Activated CD4-positive, alpha-beta T cell treated with anti-CD3 and anti-CD28 coated beads, Interleukin-2, amount 50 U/mL, for 24 hours (primary cell): ENCODE measurements at places on chromosomes 11 and 22.

DNA sequence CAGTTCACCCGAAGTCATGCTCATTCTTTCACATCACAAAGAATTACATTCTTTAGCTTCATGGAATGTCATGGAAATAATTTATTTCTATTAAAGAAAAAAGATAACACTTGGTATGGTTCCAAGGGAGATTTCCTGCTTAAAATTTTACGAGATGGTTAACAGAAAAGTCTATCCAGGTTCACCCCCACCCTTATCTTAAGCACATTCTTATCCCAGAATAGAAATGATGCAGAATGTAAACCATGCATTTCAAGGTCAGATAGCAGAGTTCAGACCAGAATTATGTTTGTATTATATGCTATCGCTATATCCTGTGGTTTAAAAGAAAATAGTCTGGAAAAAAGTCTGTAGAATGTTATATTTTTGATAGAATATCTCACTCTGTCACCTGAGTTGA, 58.7 kb downstream of the GAS2 start:
- DNase-seq: no peak

DNA sequence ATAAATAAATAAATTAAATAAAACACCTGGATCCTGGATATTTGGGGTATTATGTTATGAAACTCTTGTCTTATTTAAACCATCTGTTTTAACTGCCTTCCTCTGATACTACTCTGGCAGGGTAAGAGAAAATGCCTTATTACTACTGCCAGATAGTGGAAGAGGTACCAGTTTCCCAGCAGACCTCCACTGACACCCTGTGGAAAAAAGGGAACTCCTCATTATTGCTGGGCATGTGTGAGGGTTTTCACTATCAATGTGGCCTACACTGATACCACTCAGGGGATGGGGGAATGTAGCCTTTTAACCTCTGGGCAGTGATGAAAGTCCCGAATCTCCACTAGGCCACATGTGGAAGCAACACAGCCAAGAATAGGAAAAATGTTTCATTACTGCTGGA, 121.0 kb downstream of the LUZP2 start:
- DNase-seq: no peak

DNA sequence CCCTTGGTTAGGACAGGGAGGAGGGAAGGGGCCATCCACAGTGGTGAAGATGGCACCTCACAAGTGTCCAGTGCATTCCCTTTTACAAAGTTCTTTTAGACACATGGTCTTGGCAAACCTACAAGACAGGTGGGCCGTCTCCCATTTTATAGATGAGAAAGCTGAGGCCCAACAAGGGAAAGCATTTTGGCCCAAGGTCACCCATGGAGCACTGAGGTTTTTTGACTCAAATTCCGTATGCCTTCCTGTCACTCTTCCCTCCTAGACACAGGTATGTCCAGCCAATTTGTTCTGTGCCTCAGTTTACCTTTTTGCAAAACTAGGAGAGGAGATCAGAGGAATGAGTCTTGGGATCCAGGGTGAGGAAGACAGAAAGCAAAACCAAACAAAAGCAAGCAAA, 1.2 kb downstream of the C1QTNF4 start:
- DNase-seq: no peak

GRCh38 chr11:92628401-92629292, 340.8 kb upstream of the MTNR1B start:
- no peak for DNase-seq

DNA sequence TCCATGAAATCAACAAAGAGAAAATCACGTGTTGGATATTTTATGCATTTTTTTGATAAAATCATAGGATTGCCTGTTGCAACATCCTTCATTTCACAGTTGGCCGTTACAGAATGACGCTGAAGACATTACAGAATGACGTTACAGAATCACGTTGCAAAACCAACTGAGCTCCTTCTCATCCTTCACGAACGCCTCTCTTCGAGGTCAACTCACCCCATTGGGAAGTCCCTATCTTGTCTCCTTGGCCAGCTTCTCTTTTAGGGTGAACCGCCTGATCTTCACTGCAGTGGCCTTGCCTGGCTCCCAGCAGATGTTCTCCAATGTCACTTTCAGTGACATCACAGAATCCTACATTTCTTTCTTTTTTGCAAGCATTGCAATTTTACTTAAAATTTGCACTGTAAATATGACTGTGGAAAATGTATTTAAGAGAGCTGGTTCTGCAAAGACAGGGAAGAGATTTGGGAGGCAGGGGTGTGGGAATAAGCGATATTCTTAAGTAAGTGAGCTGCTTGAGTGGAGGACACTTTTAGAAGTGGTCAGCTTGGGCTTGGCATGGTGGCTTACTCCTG, 5.1 kb downstream of the KRTAP5-7 start:
- DNase-seq: no peak

DNA sequence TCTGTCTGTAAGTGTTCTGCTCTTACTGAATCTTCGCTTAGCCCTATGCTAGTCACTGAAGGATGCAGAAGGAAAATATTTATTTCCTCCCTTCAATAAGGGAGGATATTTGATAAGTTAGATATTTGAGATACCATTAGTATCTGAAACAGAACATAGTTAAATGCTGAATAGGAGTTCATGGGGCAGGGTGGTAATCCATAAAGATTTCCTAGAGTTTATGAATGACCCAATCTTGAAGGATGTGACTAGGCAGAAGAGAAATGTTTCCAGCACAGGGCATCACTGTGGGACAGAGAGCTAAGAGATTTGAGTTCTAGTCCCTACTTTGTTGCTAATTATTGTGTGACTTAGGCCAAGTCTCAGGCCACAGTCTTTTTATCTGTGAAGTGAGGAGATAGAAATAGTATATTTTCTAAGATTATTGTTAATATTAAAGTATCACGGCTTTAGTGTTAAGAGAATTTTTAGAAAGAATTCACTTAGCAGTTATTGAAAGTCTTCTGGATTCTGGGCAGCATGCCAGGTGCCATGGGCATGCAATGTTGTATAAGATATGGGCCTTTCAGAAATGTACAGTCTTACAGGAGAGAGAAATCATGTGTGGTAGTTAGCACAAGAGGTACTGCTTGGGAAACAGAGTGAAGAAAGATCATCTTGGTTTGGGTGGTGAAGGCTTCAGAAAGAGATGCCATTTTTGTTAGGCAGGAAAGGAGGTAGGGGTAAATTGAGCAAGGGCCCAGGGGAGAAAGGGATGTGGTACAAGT, 24.0 kb downstream of the SWAP70 start:
- no peak for DNase-seq

- DNase-seq: peak; percentile 45
Observed at GRCh38 chr11:103091064-103091800, 728 bp downstream of the DCUN1D5 start.

GRCh38 chr11:68009391-68010089, 587 bp upstream of the ALDH3B1 start:
- no peak for DNase-seq

- no peak for DNase-seq
Observed at GRCh38 chr11:85709941-85710702, 24.1 kb upstream of the CCDC89 start.

- no peak for DNase-seq
Observed at GRCh38 chr11:18692941-18693760, 5.4 kb upstream of the TMEM86A start.

DNA sequence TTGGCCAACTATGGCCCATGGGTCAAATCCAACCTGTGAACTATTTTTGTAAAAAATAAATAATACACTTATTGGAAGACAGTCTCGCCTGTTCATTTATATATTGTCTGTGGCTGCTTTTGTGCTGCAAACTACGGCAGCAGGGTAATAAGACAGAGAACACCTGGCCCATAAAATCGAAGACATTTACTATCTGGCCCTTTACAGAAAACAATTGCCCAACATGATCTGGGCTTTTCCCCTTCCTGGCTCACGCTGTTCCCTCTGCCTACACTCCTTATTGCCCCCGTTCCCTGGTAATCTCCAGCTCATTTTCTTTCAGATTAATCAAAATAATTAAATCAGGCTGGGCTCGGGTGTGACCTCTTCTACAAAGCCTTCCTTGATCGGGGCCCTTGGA, 5.6 kb downstream of the PLAAT2 start:
- no peak for DNase-seq

GRCh38 chr11:57406337-57406904, 16.0 kb upstream of the PRG2 start:
- DNase-seq: peak; percentile 35

- peak; percentile 28 for DNase-seq
Observed at GRCh38 chr11:9060700-9061111, 30.7 kb downstream of the SCUBE2 start.

GRCh38 chr22:26213826-26214225, 44.6 kb downstream of the SEZ6L start:
- no peak for DNase-seq

DNA sequence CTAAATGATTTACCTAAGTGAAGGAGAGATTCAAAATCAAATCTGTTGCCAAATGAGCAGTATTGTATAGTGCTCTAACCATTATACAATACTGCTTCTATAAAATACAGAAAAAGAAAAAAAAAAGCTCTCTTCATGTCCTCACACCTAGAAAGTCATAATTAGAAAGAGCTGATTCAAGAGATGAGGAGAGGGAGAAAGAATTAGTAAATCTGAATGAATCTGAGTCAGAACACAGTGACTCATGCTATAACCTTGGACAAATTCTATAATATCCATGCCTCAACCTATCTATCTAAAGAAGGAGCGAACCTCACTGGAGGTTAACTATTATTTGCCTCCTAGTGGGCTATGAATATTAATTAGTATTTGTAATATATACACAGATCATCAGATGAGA, 29.4 kb downstream of the AMBRA1 start:
- no peak for DNase-seq

GRCh38 chr11:130219148-130219547, 59.6 kb downstream of the ST14 start:
- no peak for DNase-seq

DNA sequence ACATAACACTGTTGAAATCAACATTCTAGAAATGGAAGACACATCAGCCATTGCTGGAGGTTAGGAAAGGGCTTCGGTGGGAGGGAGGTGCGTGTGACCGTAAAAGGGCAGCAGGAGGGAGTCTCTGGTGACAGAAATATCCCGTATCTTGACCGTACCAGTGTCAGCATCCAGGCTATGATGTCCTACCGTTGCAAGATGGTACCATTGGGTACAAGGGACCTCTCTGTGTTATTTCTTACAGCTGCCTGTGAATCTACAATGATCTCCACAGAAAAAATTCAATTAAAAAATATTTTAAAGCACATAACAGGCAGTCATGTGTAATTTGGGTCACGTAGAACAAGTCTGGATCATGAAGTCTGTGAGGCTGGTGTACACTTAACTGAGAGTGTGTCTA, 27.4 kb upstream of the SEPTIN5 start:
- DNase-seq: no peak

- no peak for DNase-seq
Observed at GRCh38 chr11:82814379-82814778, 80.7 kb upstream of the FAM181B start.

- no peak for DNase-seq
Observed at GRCh38 chr11:83002053-83002452, 69.6 kb downstream of the RAB30 start.

GRCh38 chr22:17862646-17863181, 88.4 kb upstream of the BID start:
- DNase-seq: no peak

GRCh38 chr11:82794490-82794889, 60.8 kb upstream of the FAM181B start:
- no peak for DNase-seq

- DNase-seq: no peak
Observed at GRCh38 chr11:954392-955153, 28.9 kb downstream of the AP2A2 start.

DNA sequence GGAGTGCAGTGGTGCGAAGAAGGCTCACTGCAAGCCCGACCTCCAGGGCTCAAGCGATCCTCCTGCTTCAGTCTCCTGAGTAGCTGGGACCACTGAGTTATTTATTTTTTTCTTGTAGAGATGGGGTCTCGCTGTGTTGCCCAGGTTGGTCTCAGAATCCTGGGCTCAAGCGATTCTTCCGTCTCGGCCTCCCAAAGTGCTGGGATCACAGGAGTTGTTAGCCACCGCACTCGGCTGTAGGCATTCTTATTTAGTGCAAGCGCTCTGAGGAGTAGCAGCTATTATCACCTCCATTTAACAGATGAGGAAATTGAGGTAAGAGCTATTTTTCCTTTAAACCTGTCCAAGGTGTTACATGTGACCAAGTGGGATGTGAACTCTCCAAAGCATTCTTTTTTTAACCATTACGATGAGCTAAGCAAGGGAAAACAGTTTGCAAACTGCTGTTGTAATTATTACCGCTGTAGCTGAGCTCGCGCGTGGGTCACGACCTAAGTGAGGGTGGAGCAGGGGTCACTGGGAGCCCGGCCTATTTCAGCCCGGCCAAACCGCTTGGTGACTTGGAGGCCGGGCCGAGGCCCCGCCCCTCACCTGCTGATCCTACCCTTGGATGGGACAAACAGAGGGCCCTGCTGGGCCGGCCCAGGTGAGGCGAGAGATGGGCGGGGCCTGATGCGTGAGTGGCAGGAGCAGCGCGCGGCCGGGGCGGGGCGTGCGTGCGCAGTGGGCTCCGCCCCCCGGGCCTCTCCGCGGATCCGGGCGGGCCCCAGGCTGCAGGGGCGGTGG, 449 bp upstream of the KREMEN1 start:
- DNase-seq: peak; percentile 62

DNA sequence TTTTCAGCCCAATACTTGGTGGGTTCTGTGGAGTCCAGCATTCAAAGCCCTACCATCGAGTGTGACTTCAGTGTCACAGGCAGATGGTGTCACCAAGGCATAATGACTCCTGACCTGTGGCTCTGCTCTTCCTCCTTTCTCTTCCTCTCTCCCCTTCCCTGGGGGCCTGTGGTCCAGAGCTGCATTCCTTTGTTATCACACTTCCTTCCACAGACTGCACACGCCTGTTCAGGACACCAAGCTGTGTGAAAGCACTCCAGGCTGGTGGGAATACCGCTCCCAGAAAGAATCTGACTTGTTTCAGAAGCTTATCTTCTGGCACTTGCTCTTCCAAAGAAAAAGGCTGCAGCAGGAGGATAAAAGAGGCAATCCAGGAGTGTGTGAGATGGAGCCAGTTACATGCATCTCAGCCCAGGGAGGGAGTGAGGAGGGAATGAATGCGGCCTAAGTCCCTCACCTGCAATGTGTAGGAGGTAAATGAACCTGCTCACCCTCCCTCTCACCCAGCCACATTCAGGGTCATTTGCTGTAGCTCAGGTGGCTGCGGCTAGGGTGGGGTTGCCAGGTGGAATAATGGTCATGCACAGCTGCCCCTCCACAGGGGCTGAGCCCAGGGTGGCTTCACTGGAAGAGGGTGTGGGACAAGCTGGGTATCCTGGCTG, 79.3 kb downstream of the ADAMTS15 start:
- no peak for DNase-seq

DNA sequence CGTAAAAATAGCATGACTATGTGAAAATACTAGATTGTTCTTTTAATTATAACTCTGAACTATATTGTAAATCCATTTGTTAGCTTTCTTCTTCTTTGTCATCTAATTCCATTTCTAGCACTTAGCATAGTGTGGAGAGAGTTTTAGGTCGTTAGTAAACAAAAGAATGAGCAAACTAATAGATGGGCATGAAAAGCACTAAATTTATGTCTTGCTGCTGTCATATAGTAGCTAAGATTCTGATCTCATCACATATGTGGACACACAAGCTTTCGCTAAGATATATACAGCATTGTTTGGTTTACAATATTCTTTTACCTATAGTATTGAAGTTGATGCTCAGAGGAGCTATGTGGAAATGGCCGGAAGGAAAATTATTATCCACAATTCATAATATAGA, 370.5 kb downstream of the CNTN5 start:
- DNase-seq: no peak
